ENCODE measurements at places on chromosomes 4 and X.
A peak's percentile ranks its signal among the peaks of the same experiment; 100 is the strongest.

DNA sequence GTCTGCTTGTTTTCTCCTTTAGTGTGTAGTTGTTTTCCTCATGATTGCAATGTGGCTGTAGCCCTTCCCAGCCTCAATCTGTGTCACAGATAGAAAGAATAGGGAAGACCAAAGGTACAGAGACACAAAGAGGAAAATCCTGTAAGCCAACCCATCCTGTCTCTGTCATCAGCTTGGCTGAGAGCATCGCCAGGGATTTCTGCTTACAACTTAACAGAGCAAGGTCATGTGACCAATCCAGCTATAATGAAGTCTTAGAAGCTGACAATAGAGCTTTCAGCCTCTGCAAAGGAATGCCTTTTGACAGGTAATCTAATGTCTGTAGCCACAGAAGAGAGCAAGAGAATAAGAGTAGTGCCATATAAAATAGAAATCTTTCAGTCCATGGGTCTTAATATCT, 1598.0 kb upstream of the AGA start:
- DNase-seq: no peak

- DNase-seq: peak; percentile 62
These were observed 10.4 kb downstream of the L1CAM start for GRCh38 chrX:153875391-153876111.

DNA sequence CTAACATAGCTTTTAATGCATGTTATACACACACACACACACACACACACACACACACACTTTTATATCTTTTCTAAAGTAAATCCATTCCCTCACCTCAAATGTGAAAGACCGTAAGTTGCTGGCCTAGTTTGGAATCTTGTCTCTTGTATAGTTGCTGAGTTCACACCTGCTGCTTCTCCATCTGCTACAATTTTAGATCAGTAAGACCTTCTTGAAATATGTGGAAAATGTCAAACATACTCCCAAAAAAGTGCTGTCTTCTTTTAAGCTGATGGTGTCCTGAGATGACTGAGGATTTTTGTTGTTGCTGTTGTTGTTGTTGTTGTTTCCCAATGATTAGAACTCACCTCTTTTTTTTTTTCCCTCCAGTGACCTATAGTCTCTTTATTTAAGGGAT, 121.3 kb downstream of the SNCA start:
- no peak for DNase-seq

DNA sequence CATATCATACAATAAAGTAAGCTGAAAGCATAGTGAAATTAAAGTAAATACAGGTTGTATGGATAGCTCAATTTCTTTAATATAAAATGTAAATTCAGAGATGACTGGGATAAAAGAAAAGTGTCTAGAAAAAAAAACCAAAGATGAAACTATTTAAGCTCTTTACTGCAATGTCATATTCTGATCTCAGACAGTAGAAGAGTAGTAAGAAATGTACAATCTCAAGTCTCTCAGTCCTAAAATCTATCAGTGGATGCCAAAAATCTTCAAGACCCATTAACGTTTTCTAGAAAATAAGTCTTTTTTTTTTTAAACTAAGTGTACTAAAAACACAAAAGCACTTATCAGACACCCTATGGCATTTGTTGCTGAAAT, 13.8 kb downstream of the MGARP start:
- DNase-seq: no peak

GRCh38 chr4:168854350-168854921, 155.6 kb downstream of the CBR4 start:
- no peak for DNase-seq

GRCh38 chrX:30702736-30703135, 49.5 kb downstream of the GK start:
- no peak for DNase-seq

DNA sequence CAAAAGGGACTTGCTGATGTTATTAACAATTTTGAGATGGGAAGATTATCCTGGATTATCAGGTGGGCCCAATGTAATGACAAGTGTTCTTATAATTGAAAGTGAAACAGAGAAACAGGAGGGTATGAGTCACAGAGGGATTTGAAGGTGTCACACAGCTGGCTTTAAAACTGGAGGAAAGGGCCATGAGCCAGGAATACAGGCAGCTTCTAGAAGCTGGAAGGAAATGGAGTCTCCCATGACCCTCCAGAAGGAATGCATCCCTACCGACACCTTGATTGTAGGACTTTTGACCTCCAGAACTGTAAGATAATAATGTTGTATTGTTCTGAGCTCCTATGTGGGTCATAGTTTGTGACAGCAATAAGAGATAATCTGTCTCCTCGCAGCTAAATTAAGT, 98.0 kb upstream of the STIM2 start:
- DNase-seq: no peak

GRCh38 chr4:114423582-114423981, 175.0 kb upstream of the UGT8 start:
- DNase-seq: no peak

- DNase-seq: no peak
These were observed 35.3 kb downstream of the DCTD start for GRCh38 chr4:182881914-182882313.

- peak; percentile 43 for DNase-seq
These were observed 115.0 kb upstream of the SHISA3 start for GRCh38 chr4:42282081-42282901.

All from CD4-positive, alpha-beta T cell treated with Interleukin-21 for 1 hour (primary cell).